ENCODE measurements at places on chromosomes 3 and 15. TPM values are rescaled to one million over a fixed set of nuclear protein-coding genes. Genes with fewer than 3 reads are reported as not detected.

Gene ADIPOQ
- total RNA-seq = not detected

Gene XRN1
- total RNA-seq = 34.8 TPM

- H3K27ac ChIP-seq = no peak overlapping the region
- H3K27me3 ChIP-seq = peaks cover 9% of the 10 kb centered on the region
- H3K36me3 ChIP-seq = no peaks in the 10 kb centered on the region
Measured at GRCh38 chr3:169356284-169356955, 307.1 kb downstream of the MECOM start.

DNA sequence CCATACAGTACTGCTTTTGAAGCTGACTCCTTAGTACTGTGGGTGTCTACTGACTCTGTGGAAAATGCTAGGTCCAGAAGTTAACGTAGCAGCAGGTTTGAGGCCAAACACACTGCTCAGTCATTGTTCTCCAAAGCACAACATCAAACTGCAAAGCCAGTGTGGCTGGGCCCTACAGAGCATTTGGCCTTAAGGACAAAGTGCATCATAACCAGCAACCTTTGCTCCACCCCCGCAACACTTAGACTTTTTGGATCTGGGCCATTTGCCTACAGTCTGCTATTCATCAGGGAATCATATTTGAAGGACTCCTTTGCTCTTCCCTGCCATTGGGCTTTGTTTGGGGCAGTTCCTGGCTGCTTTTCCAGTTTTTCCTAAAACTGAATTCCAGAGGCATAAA is 43.1 kb upstream of the ARL6 start:
- H3K4me1 ChIP-seq = no peaks in the 10 kb centered on the region
- H3K36me3 ChIP-seq = no peaks in the 10 kb centered on the region
- no peaks in the 10 kb centered on the region for H3K27me3 ChIP-seq
- no peak for DNase-seq
- H3K27ac ChIP-seq = no peak overlapping the region
- H3K4me3 ChIP-seq = no peak overlapping the region

Gene TYRO3
- 12.6 TPM for total RNA-seq

GRCh38 chr3:53495146-53495519 is 722 bp downstream of the CACNA1D start:
- H3K27me3 ChIP-seq = peaks cover 29% of the 10 kb centered on the region
- H3K4me1 ChIP-seq = no peaks in the 10 kb centered on the region
- no peaks in the 10 kb centered on the region for H3K36me3 ChIP-seq
- no peak for DNase-seq
- no peak overlapping the region for H3K4me3 ChIP-seq

Gene IL12A
- 2.3 TPM for total RNA-seq

- DNase-seq = no peak
- H3K27me3 ChIP-seq = no peaks in the 10 kb centered on the region
- no peak overlapping the region for H3K4me3 ChIP-seq
- H3K4me1 ChIP-seq = no peaks in the 10 kb centered on the region
- H3K36me3 ChIP-seq = no peaks in the 10 kb centered on the region
Measured at GRCh38 chr3:182241766-182242488, 530.2 kb downstream of the SOX2 start.

Gene RETNLB
- not detected for total RNA-seq

Gene CLRN1
- total RNA-seq = not detected

Gene COL6A6
- total RNA-seq = 0.02 TPM

Gene TRPC1
- total RNA-seq = 7.9 TPM

DNA sequence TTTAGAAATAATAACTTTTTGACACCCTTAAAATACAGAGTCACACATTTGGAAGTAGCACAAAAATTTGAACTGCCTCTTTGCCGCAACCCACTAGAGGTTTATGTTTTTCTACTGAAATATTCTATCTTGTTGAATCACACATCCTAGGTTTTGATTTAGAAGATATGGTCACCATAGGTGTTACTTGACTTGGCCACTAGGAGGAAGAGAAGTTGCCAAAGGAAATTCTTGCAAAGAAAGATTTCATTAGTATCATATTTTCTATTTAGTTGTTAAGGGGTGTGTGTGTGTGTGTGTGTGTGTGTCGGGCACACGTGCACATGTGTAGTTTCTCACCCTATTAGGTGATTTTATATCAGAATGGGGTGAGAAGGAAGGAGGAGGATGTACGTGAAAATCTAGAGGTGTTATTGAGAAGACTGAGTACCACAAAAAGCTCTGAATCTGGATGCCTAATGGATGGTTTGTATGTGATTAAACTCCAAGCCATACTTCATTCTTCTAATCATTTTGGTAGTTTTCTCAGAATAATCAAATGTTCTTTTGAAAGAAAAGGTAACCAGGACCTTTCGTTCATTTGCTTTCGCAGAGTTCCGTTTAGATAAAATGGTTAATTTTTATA is 31.5 kb downstream of the ZFAND6 start:
- no peaks in the 10 kb centered on the region for H3K27me3 ChIP-seq
- H3K4me1 ChIP-seq = peaks cover 37% of the 10 kb centered on the region
- H3K4me3 ChIP-seq = no peak overlapping the region
- DNase-seq = no peak

GRCh38 chr15:101039461-101039860 is 120.3 kb downstream of the LRRK1 start:
- peaks cover 2% of the 10 kb centered on the region for H3K27me3 ChIP-seq
- no peak overlapping the region for H3K27ac ChIP-seq
- no peak for DNase-seq
- H3K4me1 ChIP-seq = no peaks in the 10 kb centered on the region
- H3K4me3 ChIP-seq = no peak overlapping the region

Gene MED12L
- total RNA-seq = 0.29 TPM

Gene QTRT2
- 22.9 TPM for total RNA-seq

Gene CPLX3
- total RNA-seq = not detected
